ENCODE measurements at places on chromosomes 7 and 10.

GRCh38 chr10:133458710-133459453, 5.1 kb downstream of the SCART1 start:
- DNase-seq = no peak

DNA sequence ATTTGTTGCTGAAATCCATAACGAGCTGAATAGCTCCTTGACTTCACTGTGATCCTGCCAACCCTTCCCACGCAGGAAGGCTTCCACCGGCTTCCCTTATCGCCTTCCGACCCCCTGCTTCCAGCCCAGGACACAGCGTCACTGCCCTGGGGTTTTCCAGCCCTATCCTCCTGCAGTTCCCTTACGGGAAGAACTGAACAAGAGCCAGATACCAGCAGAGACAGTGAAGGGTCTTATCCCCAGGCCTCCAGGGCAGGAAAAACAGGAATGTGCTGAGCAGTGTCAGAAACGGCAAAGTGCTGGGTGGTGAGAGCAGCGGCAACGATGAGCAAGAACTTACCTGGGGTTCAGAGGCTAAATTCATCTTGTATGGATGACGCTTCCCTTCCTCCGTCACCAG, 22.4 kb downstream of the PDLIM1 start:
- no peak for DNase-seq

DNA sequence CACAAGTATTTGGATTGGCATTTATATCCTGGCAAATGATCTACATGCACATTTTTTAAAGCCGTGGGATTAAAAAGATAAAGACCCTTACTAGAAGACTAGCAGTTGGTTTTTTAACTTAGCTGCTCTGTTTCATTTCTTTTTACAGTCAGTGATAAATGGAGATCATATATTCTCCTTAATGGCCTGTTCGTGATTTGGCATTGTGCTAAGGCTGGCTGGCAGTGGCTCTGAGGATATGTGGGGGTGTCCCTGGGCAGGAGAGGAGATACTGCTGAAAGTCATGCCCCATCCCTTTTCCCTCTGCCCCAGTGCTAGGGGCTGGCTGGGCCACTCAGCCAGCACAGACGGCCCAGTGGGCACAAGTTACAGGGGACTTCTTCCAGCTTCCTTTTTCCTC, 341.7 kb downstream of the PRPF18 start:
- DNase-seq = no peak

DNA sequence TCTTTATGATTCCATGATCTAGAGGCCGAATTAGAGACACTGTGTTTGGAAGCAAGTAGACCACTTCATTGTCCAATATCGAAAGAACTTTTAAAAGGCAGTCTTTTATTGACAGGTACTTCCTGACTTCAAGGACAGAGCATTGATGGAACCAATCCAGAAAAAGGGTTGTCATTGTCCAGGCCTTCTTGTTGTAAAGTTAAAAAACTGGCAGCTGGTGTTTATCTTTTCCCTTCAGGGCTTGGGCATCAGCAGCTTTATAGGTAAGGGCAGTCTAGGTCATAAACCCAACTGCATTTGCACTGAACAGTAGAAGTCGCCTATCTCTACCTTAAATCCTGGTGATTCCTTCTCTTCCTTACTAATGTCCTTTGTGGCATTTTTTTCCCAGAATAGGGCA, 95.6 kb downstream of the ST7 start:
- DNase-seq = no peak

- no peak for DNase-seq
Measured at GRCh38 chr10:30576641-30577040, 52.9 kb downstream of the LYZL2 start.

GRCh38 chr10:127313996-127314700, 117.8 kb upstream of the INSYN2A start:
- no peak for DNase-seq

Measured in CD4-positive, alpha-beta T cell treated with Interleukin-15 for 1 hour (primary cell).